ENCODE measurements at places on chromosomes 7 and 10.

- no peak for DNase-seq
Observed at GRCh38 chr10:133445751-133446708, 7.7 kb upstream of the SCART1 start.

- no peak for DNase-seq
Observed at GRCh38 chr7:116554911-116555310, 30.1 kb downstream of the CAV1 start.

DNA sequence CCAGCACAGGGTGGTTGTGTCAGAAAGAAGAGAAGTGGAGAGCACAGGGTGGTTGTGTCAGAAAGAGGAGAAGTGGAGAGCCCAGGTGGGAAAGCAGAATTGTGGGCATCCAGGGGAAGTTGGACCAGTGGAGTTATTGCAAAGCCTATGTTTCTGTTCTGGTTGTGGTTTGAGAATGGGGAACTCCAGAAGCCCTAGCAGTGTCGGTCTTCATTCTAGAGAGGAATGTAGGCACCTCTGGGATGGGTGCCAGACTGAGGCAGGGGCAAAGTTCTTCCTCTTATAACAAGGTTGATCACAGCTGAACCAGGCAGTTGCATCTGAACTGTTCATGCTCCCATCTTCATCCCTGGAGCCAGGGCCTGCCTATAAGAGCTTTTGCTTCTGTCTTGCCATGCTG lies 954 bp downstream of the FSCN3 start:
- DNase-seq = no peak

- DNase-seq = no peak
Observed at GRCh38 chr7:22378199-22378980, 21.4 kb upstream of the RAPGEF5 start.

DNA sequence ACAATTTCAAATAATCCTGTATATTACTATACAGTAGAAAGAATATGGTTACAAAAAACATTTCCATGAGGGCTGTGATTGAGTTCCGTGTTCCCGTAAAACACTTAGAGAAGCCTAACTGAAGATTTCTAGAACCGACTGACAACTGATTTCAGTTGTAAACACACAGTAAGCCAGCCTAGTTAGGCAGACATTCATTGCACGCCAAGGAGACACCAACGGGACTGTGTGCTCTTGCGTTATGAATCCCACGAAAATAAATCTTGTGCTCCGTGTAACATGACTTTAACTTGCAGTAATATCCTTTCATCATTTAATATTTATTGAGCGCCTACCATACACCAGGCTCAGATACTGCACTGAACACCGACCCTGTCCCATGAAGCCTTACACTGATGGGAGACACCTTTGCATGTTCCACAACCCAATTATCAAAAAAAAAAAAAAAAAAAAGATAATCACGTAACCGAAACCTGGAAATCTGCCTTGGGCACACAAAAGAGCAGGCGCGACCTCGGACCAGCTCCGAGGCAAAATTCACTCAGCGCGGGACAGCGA lies 420 bp upstream of the KLHL7 start:
- DNase-seq = no peak

DNA sequence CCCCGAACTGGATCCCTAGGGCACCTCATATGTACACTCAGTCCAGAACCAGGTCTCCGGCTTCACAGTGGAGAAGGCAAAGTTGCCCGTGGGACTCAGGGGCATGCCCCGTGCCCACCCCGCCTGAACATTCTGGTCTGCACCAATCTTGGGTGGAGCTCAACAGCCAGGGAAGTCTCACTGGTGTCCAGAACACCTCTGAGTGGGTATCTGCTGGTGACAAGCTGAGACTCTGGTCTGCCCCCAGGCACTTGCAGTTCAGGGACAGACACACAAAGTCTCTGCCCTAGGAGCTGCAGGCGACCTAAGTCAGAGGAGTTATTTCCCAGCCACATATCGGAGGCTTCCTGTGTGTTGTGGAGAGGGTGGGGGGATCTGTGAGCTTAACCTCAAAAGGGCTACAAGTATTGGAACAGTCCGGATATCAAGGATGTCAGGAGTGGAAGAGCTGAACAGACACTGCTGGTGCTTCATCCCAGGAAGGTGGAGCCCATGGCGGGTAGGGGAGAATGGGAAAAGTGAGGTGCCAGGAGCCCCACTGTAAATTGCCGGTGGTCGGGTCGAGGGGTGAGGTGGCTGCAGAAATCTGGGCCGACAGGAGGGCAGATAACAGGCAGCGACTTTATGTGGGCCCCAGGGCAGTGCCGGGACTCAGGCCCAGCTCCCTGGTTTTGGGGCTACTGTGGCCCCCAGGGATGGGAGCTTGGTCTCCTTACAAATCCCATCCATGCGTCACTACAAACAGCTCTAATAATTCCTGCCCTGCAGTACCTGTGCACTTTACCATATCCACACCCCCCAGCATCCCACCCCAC lies 8.6 kb upstream of the TLX1 start:
- DNase-seq = no peak

DNA sequence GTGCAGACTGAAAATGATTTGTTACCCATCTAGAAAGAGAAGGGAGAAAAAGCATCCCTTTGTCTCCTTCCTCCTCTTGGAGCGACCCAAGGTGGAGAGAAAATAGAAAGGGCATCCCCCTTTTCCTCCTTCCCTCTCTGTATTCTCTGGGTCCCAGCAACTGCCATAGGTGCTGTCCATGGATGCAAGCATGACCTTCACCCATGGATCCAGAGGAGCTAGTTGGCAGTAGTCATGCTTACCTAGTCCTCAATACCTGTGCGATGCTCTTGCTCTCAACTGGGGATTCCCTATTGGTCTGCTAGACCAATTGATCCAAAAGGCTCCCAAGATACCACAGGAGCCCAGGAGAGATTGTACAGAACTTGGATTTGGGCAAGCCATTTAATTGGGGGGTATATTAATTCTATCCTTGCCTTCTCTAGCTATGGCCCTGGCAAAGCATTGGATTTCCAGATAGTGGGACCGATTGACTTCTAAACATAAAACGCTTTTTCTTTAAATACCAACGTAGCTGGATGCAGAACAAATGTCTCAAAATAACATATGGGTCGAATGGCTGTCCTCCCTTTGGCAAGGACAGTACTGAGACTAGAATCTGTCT lies 547.8 kb upstream of the IGFBP3 start:
- no peak for DNase-seq

GRCh38 chr7:108024538-108024937 lies 21.6 kb upstream of the LAMB1 start:
- DNase-seq = no peak

DNA sequence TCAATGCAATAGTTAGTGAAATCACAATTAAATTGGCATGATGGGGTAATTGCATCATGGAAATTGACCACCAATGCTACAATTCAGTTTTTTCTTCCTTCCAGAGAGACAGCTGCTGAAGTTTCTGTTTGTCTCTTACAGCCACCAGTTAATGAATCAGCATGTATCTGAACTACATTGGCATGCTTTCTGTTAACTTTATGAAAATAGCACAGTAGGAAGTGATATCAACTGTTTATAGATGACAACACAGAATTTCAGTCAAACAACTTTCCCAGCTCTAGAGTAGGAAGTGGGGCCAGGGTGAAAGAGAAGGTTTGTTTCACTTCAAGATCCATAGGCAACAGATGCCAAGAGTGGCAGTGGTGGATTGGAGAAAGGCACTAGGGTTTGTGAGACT lies 339.6 kb upstream of the VWC2 start:
- no peak for DNase-seq

GRCh38 chr10:84156768-84157167 lies 16.8 kb upstream of the GPR15LG start:
- no peak for DNase-seq

DNA sequence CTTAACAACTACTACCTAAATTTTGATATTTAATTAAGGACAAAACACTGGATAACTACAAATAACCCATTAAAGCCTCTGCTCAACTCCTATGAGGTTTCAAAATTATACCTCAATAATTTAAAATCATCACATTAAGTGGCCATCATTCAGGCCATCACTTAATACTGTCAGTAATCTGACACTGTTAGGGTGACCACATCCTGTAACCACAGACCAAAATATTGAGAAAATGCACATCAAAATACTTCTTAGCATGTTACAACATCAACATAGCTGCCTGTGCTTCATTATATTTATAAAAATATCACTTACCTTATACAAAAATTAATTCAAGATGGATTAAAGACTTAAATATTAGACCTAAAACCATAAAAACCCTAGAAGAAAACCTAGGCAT lies 23.3 kb downstream of the SEM1 start:
- no peak for DNase-seq

DNA sequence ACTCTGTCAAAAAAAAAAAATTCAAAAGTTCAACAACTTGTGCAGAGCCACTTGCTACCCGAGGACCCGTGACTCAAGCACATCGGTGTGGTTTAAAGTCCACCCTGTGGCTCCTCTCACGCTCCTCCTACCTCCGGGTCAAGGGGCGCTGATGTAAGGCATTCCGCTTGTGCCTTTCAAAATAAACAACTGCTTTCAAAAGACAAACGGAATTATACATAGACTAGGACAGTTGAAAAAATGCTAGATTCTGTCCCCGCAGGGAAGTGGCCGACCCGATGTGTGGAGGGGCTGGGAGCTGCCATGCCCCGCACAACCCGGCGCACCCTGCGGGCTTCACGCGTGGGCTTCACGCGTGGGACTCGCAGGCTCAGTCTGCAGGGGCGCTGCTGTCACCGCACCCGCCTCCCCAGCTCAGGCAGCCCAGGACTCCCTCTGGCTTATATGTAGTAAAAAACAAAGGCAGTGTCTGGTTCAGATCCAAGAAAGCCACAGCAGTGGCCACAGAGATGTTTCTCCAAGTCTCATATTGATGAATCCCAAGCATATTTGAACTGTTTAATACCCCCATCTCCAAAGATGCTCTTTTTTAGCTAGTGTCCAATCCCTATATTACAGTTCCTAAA lies 239.7 kb upstream of the INHBA start:
- no peak for DNase-seq

Data from occipital lobe (tissue), 3 donors.